ENCODE measurements at places on chromosomes 7 and 10.

GRCh38 chr10:6657196-6657595 lies 77.1 kb upstream of the PRKCQ start:
- no peak for DNase-seq
- peaks cover 24% of the 10 kb centered on the region for H3K4me1 ChIP-seq
- H3K36me3 ChIP-seq, result peaks cover 3% of the 10 kb centered on the region
- H3K27ac ChIP-seq, result peak overlapping the region; percentile 29

DNA sequence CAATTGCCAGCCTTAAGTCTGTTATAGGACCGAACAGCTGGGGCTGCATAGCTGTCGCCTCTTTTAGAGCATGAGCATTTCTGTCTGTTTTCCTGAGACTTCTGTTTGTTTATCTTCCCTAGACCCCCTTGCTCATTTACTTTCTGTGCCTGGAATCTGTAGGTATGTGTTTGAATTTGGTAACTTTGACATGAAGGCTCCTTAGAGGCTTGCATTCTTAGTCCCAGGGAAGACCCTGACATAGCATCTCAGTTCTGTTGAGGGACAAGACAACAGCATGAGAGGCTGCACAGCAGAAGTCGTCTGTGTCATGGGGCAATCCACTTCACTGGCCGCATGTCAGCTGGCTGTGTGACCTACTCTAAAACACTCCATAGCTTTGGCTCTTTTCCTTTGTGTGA lies 58.7 kb downstream of the KLHDC10 start:
- H3K4me1 ChIP-seq, result no peaks in the 10 kb centered on the region
- H3K4me3 ChIP-seq, result no peak overlapping the region
- no peak overlapping the region for H3K27ac ChIP-seq
- no peak for DNase-seq

- no peaks in the 10 kb centered on the region for H3K27me3 ChIP-seq
- DNase-seq, result no peak
- no peak overlapping the region for H3K4me3 ChIP-seq
- H3K36me3 ChIP-seq, result peaks cover 55% of the 10 kb centered on the region
Measured at GRCh38 chr10:17684537-17684936, 40.6 kb downstream of the STAM start.

GRCh38 chr7:3683546-3684539 lies 382.8 kb downstream of the SDK1 start:
- H3K36me3 ChIP-seq, result no peaks in the 10 kb centered on the region
- H3K27me3 ChIP-seq, result peaks cover 4% of the 10 kb centered on the region
- no peak for DNase-seq
- H3K27ac ChIP-seq, result no peak overlapping the region

- H3K27ac ChIP-seq, result no peak overlapping the region
- H3K27me3 ChIP-seq, result no peaks in the 10 kb centered on the region
- H3K36me3 ChIP-seq, result no peaks in the 10 kb centered on the region
- no peak for DNase-seq
- no peak overlapping the region for H3K4me3 ChIP-seq
- H3K4me1 ChIP-seq, result no peaks in the 10 kb centered on the region
Measured at GRCh38 chr10:104040382-104040781, 45.3 kb downstream of the COL17A1 start.

GRCh38 chr10:92969151-92969550 lies 91.4 kb upstream of the CYP26C1 start:
- H3K4me3 ChIP-seq, result no peak overlapping the region
- no peak for DNase-seq
- no peaks in the 10 kb centered on the region for H3K27me3 ChIP-seq
- no peaks in the 10 kb centered on the region for H3K4me1 ChIP-seq
- H3K36me3 ChIP-seq, result peaks cover 17% of the 10 kb centered on the region
- H3K27ac ChIP-seq, result no peak overlapping the region

- peaks cover 2% of the 10 kb centered on the region for H3K27me3 ChIP-seq
- no peak overlapping the region for H3K27ac ChIP-seq
- no peak overlapping the region for H3K4me3 ChIP-seq
Measured at GRCh38 chr10:11357439-11357838, 254.0 kb downstream of the USP6NL start.

DNA sequence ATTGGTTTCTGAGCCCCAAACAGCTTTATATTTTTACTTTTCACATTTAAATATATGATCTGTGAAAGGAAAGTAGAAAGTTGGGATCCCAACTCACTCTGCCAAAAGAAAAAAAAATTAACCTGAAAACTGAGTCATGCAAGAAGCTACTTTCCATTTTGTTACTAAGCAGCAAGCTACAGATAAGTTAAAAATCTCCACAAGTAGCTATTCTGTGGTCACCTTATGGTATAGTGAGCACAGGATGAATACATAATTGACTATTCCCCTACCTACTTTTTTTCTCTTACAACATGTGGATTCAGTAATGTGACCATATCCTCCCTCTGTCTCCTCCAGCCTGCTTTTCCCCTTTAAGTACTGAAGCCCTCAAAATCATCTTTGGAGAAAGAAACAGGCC lies 30.3 kb upstream of the CREB3L2 start:
- no peak overlapping the region for H3K4me3 ChIP-seq
- peaks cover 4% of the 10 kb centered on the region for H3K27me3 ChIP-seq
- H3K27ac ChIP-seq, result no peak overlapping the region
- no peak for DNase-seq

GRCh38 chr10:62851442-62851841 lies 35.3 kb upstream of the EGR2 start:
- no peaks in the 10 kb centered on the region for H3K27me3 ChIP-seq
- H3K4me3 ChIP-seq, result no peak overlapping the region
- H3K27ac ChIP-seq, result peak overlapping the region; percentile 28
- no peak for DNase-seq
- peaks cover 17% of the 10 kb centered on the region for H3K36me3 ChIP-seq

GRCh38 chr10:106917452-106918055 lies 247.0 kb downstream of the SORCS1 start:
- no peak for DNase-seq
- no peaks in the 10 kb centered on the region for H3K4me1 ChIP-seq
- H3K27me3 ChIP-seq, result no peaks in the 10 kb centered on the region
- H3K27ac ChIP-seq, result no peak overlapping the region
- H3K36me3 ChIP-seq, result no peaks in the 10 kb centered on the region

DNA sequence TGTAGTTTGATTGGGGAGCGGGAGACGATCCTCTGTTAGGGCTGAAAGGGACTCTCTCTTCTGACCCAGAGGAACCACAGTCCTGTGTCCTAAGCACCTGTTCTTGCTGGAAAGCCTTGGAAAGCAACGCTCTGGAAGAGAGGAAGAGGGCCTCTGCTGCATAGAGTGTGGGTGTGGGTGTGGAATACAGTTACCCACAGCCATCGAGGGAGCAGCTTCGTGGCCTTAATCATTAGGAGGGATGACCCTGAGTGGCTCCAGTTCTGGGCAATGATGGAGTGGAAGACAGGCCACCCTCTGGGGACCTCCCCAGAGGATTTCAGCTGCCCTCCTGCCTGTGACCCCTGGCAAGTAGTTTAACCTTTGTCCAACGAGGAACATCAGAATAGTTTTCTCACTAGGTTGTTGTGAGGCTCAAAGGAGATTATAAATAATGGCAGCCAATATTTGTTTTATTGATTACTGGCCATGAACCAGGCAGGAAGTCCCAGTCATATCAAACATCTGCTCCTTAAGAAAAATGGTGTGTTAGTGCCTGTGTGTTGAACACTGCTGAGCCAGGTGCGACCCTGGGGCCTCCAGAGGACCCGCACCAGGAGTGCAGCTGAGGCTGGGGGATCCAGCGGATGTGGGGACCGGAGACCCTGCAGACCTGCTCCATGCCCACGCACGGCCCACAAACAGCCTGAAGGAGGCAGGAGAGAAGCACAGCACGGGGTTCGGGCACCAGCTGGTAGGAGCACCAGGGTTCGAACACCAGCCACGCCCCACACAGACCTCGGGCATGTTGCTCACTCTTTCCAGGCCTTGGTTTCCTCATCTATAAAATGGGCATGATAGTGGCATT lies 35.6 kb downstream of the FAM241B start:
- no peak overlapping the region for H3K27ac ChIP-seq
- DNase-seq, result no peak
- peaks cover 6% of the 10 kb centered on the region for H3K27me3 ChIP-seq
- no peaks in the 10 kb centered on the region for H3K36me3 ChIP-seq
- no peak overlapping the region for H3K4me3 ChIP-seq
- H3K4me1 ChIP-seq, result no peaks in the 10 kb centered on the region

DNA sequence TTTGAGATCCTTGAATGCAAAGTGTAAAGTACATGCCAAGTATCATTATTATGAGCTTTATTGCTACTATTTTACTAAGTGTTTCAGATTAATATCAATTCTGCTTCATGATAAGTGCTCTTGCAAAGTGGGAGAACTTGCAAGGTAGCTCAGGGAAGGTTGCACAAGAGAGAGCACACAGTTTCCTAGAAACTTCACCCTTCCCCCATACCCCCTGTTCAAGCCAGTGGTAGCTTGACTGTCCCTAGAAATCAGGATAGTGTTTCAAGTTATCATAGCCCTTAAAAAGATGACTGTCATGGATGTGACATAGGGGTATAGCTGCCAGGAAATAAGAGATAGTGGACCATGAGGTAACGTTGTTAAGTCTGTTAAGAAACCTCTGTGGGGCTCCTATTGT lies 251.5 kb downstream of the TRIL start:
- no peaks in the 10 kb centered on the region for H3K36me3 ChIP-seq
- no peaks in the 10 kb centered on the region for H3K27me3 ChIP-seq
- no peak for DNase-seq

GRCh38 chr10:12902135-12902572 lies 99.4 kb downstream of the CCDC3 start:
- no peaks in the 10 kb centered on the region for H3K36me3 ChIP-seq
- peak; percentile 12 for DNase-seq

DNA sequence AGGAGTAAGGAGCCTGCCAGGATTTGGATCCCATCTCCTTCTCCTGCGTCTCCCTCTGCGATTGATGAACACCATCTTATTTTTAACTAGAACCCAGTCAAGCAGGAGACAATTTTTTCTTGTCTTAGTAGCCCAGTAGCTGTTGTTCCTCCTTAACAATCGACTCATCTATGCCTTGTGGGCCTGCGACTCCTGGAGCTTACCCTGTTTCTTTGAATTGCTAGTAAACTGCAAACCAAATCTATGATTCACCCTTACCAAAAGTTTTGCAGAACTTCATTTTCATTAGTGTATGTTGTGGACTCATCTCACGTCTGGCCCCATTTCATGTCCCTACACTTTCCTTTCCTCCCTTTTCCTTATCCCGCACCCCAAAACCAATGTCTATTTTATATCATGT lies 37.7 kb downstream of the TRIL start:
- H3K27ac ChIP-seq, result no peak overlapping the region
- no peak for DNase-seq
- H3K27me3 ChIP-seq, result peaks cover 10% of the 10 kb centered on the region
